ENCODE measurements at places on chromosomes 2 and 18. TPM values are rescaled to one million over a fixed set of nuclear protein-coding genes. Genes with fewer than 3 reads are reported as not detected.

- no peak for DNase-seq
- H3K36me3 ChIP-seq: no peaks in the 10 kb centered on the region
- H3K27me3 ChIP-seq: no peaks in the 10 kb centered on the region
- H3K4me1 ChIP-seq: peaks cover 7% of the 10 kb centered on the region
- H3K27ac ChIP-seq: no peak overlapping the region
Observed at GRCh38 chr18:3649135-3649632, 199.2 kb downstream of the TGIF1 start.

DNA sequence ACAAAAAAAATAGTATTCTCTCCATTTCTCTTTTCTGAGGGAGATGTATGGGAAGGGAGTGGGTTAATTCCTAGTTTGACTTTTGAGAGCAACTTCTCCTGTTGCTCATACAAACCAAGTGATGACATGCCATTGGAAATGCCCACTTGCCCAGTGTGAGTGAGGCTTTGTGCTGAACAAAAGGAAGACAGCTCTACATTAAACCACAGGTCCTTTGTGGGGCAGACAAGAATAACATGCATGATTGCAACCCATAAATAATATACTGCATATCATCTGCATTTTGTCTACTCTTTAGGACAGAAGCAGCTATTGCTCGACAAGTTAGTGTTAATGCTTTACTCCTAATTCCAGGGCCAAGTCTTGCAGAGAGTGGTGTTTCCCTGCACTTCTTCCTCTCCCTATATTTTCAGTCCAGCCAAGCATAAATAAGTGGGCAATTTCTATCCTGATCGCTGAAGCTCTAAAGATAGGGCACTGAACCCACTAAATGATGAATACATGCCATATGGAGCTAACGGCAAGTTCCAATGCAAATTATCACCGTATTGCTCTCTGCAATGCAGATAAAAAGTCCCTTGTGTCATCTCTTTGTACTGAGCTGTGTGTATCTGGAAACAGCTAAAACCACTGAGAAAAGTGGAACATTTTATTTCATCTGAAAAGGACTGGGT, 19.4 kb upstream of the EHBP1 start:
- H3K27me3 ChIP-seq: no peaks in the 10 kb centered on the region
- no peak overlapping the region for H3K27ac ChIP-seq
- no peak overlapping the region for H3K4me3 ChIP-seq
- DNase-seq: no peak
- H3K36me3 ChIP-seq: no peaks in the 10 kb centered on the region
- no peaks in the 10 kb centered on the region for H3K4me1 ChIP-seq

DNA sequence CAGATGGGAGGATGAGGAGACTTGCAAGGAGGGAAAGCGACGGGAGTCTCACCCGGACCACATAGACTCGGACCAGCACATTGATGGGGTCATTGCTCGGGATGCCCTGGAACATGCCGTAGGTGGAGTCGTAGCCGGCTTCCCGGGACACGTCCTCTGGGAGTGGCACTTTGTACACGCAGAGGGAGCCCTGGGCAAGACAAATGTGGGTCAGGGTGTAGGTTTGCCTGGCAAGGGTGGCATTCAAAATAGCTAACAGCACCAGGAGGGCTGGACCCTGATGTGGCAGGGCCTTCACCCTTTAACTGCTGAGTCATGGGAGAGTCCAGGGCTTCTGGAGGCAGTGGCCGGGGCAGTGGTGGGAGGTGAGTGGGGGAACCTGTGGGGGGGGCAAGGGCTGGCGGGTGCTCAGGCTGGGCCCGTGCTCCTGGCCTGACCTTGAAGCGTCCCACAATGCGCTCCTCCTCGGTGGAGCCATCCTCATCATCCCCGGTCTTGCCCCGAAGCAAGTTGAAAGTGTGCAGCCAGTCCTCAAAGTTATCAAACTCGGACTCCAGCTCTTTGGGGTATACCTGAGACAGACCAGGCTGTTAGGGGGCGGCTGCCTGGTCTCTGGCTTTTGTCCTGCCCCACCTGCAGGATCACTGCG, 11.1 kb downstream of the OTOF start:
- no peaks in the 10 kb centered on the region for H3K36me3 ChIP-seq
- no peaks in the 10 kb centered on the region for H3K27me3 ChIP-seq
- no peak overlapping the region for H3K27ac ChIP-seq
- no peak for DNase-seq

DNA sequence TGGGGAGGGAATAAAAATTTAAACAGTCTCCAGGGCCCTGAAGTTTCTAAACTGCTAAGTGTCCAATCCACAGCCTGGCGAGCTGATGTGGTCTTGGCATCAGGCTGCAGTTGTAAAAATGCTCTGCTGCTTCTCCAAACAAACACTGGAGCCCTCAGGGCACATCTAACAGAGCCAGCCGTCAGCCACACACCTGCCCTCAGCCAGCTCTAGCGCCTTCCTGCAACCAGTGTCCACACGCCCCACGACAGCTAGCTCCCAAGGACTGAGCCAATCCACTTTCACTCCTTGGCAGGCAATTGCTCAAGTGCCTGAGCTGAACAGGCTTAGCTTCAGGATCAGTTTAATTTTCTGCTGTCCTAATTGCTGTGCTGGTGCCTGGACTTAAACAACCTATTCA, 446.4 kb upstream of the RAB12 start:
- H3K4me1 ChIP-seq: no peaks in the 10 kb centered on the region
- H3K4me3 ChIP-seq: no peak overlapping the region
- no peak for DNase-seq
- H3K27ac ChIP-seq: no peak overlapping the region
- no peaks in the 10 kb centered on the region for H3K36me3 ChIP-seq

Gene CCDC178
- 17.5 TPM for total RNA-seq

Gene RAMP1
- total RNA-seq: 8.9 TPM

DNA sequence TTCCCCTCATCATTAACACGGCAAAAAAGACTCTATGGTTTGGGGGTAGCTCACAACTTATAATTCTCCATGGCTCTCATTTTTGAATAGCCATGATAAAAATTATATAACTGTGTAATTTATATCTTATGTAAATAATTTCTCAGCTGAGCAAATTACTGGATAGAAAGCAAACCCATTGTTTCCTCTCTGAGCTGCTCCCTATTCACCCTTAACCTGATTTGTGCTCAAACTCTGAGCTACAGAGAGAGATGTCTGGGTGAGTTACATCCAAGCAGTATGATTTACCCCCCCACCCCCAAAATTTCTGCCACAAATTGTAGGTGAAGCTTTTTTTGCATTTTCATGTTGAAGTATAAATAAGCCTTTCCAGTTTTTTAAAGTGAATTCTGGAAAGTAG, 123.7 kb downstream of the TFCP2L1 start:
- H3K27me3 ChIP-seq: no peaks in the 10 kb centered on the region
- no peak for DNase-seq
- no peak overlapping the region for H3K27ac ChIP-seq
- no peaks in the 10 kb centered on the region for H3K4me1 ChIP-seq
- H3K4me3 ChIP-seq: no peak overlapping the region
- no peaks in the 10 kb centered on the region for H3K36me3 ChIP-seq

Gene AMER3
- 3.5 TPM for total RNA-seq

DNA sequence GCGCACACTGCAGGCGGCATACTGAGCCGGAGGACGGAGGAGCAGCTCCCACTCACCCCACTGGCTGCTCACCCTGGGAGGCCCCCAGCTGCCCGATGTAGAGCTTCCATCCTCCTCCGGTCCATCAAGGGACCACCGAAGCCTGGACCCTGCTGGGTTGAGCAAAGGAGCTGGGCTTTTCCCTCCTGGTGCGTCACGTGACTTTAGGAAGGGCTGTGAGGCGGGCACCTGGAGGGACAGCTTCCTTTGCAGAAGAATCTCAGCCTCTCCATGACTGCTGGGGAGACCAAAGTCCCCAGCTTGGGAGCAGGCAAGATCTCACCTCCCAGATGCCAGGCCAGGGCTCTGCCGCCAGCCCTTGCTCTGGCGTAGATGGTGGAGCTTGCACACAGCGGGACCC, 102.7 kb downstream of the TWIST2 start:
- no peaks in the 10 kb centered on the region for H3K36me3 ChIP-seq
- no peaks in the 10 kb centered on the region for H3K4me1 ChIP-seq
- DNase-seq: peak; percentile 12
- no peaks in the 10 kb centered on the region for H3K27me3 ChIP-seq
- H3K27ac ChIP-seq: no peak overlapping the region

Gene CDH2
- total RNA-seq: 128 TPM

- H3K27me3 ChIP-seq: no peaks in the 10 kb centered on the region
- no peak overlapping the region for H3K4me3 ChIP-seq
- H3K4me1 ChIP-seq: peaks cover 20% of the 10 kb centered on the region
- no peak for DNase-seq
- no peaks in the 10 kb centered on the region for H3K36me3 ChIP-seq
Observed at GRCh38 chr2:160367887-160368286, 125.7 kb downstream of the RBMS1 start.

DNA sequence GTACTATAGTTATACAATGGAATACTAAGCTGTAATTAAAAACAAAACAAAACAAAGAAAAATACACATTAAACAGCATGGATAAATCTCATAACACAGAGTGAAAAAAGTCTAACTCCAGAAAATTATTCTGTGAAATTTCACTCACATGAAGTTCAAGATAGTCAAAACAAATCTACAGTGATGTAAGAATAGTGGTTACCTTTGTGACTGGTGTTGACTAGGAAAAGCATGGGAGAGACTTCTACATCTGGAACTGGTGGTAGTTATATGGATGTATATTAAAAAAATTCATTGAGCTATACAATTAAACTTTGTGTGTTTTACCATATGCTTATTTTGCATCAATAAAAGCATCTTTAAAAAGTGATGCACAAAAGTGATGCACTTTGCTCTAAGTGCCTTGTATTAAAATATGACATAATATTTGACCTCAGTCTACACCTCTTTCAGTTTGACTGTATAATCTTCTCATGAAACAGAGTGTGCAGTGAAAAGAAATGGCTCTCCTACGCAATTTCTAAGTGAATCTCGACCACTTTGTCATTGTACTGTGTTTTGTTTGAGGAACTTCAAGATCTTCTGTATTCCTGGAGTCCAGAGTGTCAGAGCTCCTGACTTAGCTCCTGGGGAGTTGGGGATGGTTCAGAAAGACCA, 28.0 kb downstream of the STAT4 start:
- H3K27ac ChIP-seq: no peak overlapping the region
- H3K4me1 ChIP-seq: no peaks in the 10 kb centered on the region
- no peak overlapping the region for H3K4me3 ChIP-seq
- no peak for DNase-seq
- H3K36me3 ChIP-seq: no peaks in the 10 kb centered on the region

All from testis (tissue), 5 donors.